Lung microvascular endothelial cell (primary cell): ENCODE measurements at places on chromosomes 5 and 9.

- no peak for DNase-seq
Observed at GRCh38 chr5:93589152-93589828, 6.3 kb downstream of the NR2F1 start.

GRCh38 chr9:16139774-16140173 lies 586.9 kb downstream of the CCDC171 start:
- no peak for DNase-seq

DNA sequence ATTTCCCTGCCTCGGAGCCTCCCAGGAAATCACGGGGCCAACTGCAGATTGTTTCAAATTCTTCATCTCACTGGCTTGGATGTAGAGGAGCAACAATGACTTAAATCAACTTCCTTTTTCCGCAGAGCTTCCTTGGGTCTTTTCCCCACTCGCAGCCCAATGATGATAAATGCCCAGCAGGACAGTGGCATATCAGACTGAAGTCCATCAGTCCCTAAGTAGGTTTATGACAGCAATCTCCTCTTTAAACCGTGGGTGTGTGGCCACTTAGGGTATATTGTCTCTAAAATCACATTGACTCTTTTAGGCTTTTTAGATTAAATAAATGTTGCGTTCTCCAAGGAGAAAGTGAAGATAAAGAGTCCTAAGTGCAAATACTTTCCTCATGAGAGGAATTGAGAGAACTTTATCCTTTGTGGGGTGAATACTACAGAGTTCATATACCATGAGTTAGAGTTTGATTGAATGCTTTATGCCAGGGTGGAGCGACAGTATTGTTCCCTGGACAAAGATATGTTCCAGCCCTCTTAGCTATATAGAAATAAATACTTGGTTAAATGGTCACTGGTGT lies 59.1 kb downstream of the IQGAP2 start:
- no peak for DNase-seq

GRCh38 chr5:4089087-4089486 lies 493.5 kb downstream of the IRX1 start:
- DNase-seq: no peak

DNA sequence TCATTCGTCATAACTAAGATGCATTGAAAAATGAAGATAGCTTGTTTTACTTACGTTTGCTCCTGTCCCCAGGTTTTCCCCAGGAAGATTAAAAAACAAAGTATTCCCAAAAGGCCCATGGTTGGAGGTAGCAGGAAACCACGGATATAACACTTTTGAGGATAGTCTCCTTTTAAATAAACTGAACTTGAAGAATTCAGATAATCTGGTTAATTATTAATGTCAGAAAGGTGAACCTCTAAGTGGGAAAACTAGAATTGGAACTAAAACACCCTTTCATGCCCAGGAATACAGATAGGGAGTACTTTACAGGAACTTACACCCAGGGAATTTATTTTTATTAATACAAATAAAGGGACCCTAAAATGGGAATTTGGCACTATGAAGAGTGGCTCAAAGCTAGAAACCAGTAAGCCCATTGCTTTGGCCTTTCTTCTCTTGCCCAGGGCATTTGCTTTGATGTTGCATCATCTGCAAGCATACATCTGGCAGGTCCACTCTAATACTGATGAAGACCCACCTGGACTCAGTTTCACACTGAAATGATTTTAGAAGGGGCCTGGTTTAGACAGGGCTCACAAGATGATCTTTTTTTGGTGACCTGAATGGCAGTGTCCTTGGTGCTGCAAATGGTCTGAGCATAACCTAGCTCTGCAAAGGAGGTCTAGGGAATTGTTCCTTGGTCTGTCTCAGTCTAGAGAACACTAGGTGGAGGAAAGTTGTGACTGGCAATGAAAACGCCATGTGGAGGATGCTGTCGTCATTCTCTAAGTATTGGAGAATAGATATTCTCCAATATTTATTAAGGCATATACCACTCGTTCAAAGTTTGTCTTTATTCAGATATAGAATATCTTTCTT lies at the start of gene C5:
Gene C5 (minus strand): TSS at position 148 of the 861 bp plus-strand sequence. CDS start 29 bp downstream, at position 119.
- DNase-seq: no peak

- peak; percentile 14 for DNase-seq
Observed at GRCh38 chr5:143435210-143435657, 31.7 kb upstream of the NR3C1 start.
